CD4-positive, alpha-beta T cell (primary cell): ENCODE measurements at places on chromosomes 12 and 14.

GRCh38 chr12:3464561-3464960, 26.4 kb upstream of the PRMT8 start:
- H3K27ac ChIP-seq, result no peak overlapping the region
- no peak overlapping the region for H3K4me3 ChIP-seq
- no peaks in the 10 kb centered on the region for H3K36me3 ChIP-seq
- peaks cover 4% of the 10 kb centered on the region for H3K27me3 ChIP-seq

- H3K4me3 ChIP-seq, result peak overlapping the region; percentile 75
- no peaks in the 10 kb centered on the region for H3K27me3 ChIP-seq
- peak overlapping the region; percentile 83 for H3K27ac ChIP-seq
Measured at GRCh38 chr14:60981633-60982455, 799 bp downstream of the SLC38A6 start.

DNA sequence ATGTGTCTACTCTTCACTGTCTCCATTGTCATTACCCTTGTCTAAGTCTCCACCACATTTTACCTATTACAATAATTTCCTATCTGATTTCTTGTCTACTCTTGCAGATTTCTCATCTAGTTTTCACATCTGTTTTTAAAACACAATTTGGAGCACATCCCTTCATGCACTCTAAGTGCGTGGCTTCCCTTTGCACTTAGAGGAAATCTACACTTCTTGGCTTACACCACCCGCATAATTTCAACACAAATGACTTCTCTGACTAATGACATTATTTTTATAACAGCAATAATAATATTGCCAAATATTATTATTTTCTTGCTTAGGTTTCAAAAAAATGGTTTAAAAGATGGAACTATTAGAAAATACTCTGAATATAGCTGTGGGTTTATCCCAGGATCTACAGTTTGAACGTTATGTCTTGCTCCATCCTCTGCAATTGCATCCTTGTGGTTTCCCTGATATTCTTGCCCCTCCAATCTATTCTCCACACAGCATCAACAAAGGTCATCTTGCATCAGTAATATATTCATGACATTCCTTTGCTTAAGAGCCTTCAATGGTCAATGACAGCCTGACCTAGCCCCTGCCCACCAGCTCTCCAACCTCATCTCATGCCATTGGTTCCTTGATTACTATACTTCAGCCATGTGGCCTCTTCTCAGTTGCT, 153.7 kb downstream of the SLC25A21 start:
- no peaks in the 10 kb centered on the region for H3K4me1 ChIP-seq
- H3K36me3 ChIP-seq, result no peaks in the 10 kb centered on the region
- H3K4me3 ChIP-seq, result no peak overlapping the region
- no peaks in the 10 kb centered on the region for H3K27me3 ChIP-seq
- no peak overlapping the region for H3K27ac ChIP-seq

DNA sequence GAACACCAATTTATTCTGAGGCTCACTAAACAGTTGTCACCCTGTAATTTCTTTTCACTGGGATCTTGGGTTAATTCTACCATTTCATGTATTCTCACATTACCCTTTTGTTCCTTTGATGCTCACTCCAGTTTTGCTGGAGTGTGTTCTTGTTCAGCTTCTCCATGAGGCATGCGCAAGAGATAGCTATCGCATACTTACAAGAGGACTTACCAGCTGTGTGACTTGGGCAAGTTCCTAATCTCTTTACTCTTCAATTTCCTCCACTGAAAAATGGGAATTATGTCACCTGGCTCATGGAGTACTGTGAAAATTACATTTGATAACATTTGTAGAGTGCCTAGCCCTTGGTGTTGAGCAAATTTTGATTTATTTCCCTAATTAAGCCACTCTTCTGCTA, 56.5 kb upstream of the JDP2 start:
- no peak overlapping the region for H3K27ac ChIP-seq
- no peak overlapping the region for H3K4me3 ChIP-seq
- no peaks in the 10 kb centered on the region for H3K36me3 ChIP-seq
- DNase-seq, result no peak

GRCh38 chr14:23020143-23021128, 10.5 kb upstream of the C14orf93 start:
- H3K27ac ChIP-seq, result no peak overlapping the region
- no peaks in the 10 kb centered on the region for H3K27me3 ChIP-seq
- no peak for DNase-seq
- peak overlapping the region; percentile 36 for H3K4me3 ChIP-seq

DNA sequence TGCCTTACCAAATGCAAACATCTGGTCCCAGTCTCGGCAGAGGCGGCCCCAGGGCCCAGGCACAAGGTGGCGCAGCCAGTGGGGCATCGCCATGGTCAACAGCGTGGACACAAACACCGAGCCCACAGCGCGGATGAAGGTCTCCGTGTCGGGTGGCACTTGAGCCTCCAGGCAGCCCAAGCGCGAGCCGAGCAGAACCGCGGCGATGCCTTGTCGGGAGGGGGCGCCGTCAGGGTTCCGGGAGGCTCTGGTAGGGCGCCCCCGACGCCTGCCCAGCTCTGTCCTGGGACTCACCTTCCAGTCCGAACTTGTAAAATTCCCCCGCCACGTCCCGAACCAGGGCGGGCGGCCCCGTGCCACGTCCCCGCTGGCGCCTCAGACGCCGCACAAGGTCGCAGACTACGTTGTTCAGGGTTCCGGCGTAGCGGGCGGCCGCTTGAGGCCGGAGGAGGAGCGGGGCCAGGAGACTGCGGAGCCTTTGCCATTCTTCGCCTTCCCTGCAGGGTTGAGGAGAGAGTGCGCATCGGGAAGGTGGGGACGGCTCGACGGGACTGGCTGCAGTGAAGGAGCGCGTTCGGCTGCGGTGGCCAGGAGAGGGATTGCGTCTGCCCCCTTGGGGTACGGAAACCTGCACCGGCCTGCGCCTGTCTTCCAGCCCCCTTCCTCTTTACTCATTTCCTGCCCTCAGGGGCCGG, 1.7 kb downstream of the CYP27B1 start:
- peaks cover 27% of the 10 kb centered on the region for H3K27me3 ChIP-seq
- peaks cover 6% of the 10 kb centered on the region for H3K36me3 ChIP-seq
- H3K4me3 ChIP-seq, result peak overlapping the region; percentile 60

DNA sequence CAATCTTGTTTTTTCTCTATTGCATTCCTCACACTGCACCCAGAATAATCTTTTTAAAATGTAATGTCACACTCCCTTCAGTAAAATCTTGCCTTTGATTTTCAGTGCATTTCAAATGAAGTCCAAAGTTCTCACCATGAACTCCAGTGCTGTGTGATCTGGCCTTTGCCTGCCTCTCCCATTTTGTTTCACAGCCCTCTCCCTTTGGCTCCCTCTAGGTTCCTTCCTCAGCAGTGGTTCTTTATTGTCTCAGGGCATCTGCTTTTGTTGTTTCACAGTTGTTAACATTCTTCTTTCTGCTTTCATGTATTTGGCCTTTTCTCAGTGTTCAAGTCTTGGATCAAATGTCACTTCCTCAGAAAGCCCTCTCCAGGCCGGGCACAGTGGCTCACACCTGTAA, 84.5 kb upstream of the AMN1 start:
- H3K4me1 ChIP-seq, result peaks cover 5% of the 10 kb centered on the region
- no peak for DNase-seq
- no peaks in the 10 kb centered on the region for H3K27me3 ChIP-seq
- H3K36me3 ChIP-seq, result no peaks in the 10 kb centered on the region
- H3K27ac ChIP-seq, result no peak overlapping the region
- no peak overlapping the region for H3K4me3 ChIP-seq

DNA sequence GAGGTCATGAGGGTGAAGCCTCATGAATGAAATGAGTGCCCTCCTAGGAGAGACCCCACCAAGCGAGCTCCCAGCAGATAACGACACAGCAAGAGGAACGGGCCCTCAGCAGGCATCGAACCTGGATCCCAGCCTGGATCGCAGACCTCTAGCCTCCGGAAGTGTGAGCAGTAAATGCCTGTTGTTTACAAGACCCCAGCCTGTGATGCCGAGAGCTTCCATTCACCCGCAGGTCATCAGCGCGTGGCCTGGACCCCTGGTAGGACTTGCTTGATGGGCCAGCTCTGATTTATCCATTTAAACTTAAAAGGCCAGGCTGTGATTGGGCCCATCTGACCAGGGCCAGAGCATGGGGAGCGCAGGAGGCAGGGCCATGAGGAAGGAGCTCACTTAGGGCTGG, 7.0 kb downstream of the TMEM179 start:
- no peak overlapping the region for H3K4me3 ChIP-seq
- DNase-seq, result no peak
- H3K27ac ChIP-seq, result no peak overlapping the region
- peaks cover 12% of the 10 kb centered on the region for H3K27me3 ChIP-seq

GRCh38 chr12:47981496-47982260, 18.3 kb downstream of the TMEM106C start:
- no peak for DNase-seq
- H3K36me3 ChIP-seq, result no peaks in the 10 kb centered on the region
- no peaks in the 10 kb centered on the region for H3K4me1 ChIP-seq
- no peaks in the 10 kb centered on the region for H3K27me3 ChIP-seq
- no peak overlapping the region for H3K4me3 ChIP-seq

- DNase-seq, result no peak
- H3K36me3 ChIP-seq, result no peaks in the 10 kb centered on the region
- H3K4me3 ChIP-seq, result no peak overlapping the region
- no peaks in the 10 kb centered on the region for H3K27me3 ChIP-seq
- H3K27ac ChIP-seq, result no peak overlapping the region
Measured at GRCh38 chr14:79831195-79831892, 380.0 kb downstream of the DIO2 start.

DNA sequence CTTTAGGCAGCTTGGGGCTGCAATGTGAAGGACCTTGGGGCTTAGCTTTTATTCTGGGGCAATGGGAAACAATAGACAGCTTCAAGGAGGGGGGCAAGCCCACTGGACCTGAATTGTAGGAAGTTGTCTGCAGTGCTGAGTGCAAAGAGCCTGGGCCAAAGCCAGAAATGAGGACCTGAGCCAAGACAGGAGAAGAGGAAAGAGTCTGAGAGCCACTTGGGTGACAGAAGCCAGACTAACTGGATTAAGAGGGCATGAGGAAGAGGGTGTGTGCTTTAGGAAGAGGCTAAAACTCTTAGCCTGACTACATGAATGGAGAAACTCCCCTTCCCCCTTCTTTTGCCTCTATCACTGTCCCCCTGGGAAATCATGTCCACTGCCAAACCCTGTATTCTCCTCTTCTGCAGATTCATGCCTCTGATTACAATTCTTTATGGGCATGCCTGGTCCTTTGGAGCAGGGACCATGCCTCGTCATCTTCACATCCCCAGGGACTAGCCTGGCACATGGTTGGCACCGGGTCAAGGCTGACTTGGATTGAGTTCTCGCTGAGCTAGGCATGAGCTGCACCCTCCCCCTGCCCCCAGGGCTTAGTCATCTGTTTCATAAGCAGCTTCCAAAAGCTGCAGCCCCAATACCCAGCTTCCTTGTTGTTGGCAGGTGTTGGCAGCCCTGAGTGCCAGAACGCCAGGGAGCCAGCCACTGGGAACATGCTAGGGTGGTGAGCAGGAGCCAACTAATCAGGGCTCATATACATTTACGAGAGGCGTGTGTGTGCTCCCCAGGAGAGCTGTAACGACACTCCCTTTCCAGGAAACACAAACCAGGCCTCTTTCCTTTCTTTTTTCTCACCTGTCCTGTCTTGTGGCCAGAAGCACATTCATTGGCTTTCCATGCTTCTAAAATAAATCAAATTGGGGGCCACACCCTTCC, 27.7 kb upstream of the JDP2 start:
- no peaks in the 10 kb centered on the region for H3K36me3 ChIP-seq
- no peaks in the 10 kb centered on the region for H3K27me3 ChIP-seq
- DNase-seq, result peak; percentile 8
- H3K27ac ChIP-seq, result no peak overlapping the region
- no peak overlapping the region for H3K4me3 ChIP-seq
- peaks cover 10% of the 10 kb centered on the region for H3K4me1 ChIP-seq

DNA sequence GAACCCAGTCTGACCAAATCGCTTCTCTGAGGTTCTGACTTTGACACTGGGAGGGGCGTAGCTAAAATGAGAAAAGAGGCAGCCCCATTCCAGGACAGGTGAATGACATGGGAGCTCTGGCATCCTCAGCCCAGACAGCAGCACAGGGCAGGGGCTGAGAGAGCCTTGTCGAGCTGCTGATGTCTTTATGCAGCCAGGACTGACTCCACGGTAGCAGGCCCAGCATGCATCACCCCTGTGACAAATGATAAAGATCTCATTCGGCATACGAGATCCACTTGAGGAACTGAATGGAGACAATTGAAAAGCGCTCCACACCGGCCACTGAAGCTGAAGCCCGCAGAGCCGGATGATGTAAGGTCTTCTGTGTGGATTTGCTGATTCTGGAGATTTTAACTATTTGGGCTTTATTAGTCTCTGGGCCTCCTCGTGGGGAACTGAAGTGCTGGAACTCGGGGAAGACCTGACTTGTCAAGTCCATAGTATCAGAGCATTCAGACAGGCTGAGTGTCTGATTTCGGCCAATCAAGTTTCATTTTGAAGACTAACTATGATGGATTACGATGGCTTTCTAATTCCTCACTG, 56.9 kb upstream of the MAP1LC3B2 start:
- no peaks in the 10 kb centered on the region for H3K4me1 ChIP-seq
- no peak overlapping the region for H3K27ac ChIP-seq
- H3K36me3 ChIP-seq, result no peaks in the 10 kb centered on the region
- no peak overlapping the region for H3K4me3 ChIP-seq
- no peak for DNase-seq

- no peaks in the 10 kb centered on the region for H3K36me3 ChIP-seq
- H3K4me1 ChIP-seq, result no peaks in the 10 kb centered on the region
- no peak for DNase-seq
Measured at GRCh38 chr12:30420561-30420960, 275.1 kb downstream of the IPO8 start.

DNA sequence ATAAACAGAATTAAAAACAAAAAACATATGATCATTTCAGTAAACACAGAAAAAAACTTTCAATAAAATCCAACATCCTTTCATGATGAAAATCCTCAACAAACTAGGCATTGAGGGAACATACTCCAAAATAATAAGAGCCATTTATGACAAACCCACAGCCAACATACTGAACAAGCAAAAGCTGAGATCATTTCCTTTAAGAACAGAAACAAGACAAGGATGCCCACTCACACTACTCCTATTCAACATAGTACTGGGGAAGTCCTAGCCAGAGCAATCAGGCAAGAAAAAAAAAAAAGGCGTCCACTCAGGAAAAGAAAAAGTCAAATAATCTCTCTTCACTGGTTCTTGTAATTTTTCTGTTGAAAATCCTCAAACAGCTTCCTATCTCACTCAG, 30.1 kb downstream of the MRPL42 start:
- H3K27ac ChIP-seq, result no peak overlapping the region
- H3K27me3 ChIP-seq, result no peaks in the 10 kb centered on the region
- no peak overlapping the region for H3K4me3 ChIP-seq
- peaks cover 28% of the 10 kb centered on the region for H3K36me3 ChIP-seq
- no peaks in the 10 kb centered on the region for H3K4me1 ChIP-seq
